Liver (tissue), 10 donors: ENCODE measurements at places on chromosomes 4 and X. TPM values are rescaled to one million over a fixed set of nuclear protein-coding genes. Genes with fewer than 3 reads are reported as not detected.

DNA sequence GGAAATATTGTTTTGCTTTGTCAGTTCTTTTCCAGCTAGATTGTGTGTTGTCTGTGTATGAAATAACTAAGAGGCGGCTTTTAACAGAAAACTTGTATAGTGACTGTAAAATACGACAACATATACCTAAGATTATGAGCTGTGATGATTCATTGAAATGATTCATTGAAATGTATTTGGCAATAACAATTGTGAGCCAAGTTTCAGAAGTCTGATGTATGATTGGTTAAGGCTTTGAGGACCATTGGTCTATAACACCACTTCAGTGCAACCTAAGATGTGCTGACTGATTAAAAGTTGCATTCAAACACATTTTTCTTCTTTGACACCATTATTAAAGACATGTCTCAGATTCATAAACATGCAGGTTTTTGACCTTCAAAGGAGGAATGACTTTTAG is 76.6 kb downstream of the PTPN13 start:
- H3K4me1 ChIP-seq: no peaks in the 10 kb centered on the region
- DNase-seq: no peak
- H3K36me3 ChIP-seq: no peaks in the 10 kb centered on the region
- no peak overlapping the region for H3K4me3 ChIP-seq
- no peak overlapping the region for H3K27ac ChIP-seq

DNA sequence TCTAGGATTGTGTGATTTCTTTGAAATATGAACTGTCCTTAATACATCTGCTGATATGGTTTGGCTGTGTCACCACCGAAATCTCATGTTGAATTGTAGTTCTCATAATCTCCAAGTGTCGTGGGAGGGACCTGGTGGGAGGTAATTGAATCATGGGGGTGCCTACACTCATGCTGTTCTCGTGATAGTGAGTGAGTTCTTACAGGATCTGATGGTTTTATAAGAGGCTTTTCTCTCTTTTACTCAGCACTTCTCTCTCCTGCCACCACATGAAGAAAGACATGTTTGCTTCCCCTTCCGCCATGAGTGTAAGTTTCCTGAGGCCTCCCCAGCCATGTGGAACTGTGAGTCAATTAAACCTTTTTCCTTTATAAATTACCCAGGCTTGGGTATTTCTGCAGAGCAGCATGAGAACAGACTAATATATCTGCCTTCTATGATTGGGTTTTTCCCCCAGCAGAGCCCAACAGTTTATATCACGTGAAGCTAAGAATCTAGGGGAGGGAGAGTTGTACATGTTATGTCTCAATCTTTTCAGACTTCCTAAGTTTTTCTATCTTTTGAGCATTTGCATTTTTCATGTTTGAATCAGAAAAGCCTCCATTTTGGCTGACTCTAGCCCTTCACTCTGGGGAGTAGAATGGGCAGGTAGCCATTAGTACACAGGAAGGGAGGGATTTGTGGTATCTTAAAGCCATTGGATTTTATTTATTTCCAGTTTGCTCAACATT is 58.9 kb downstream of the PLAC1 start:
- no peak for DNase-seq
- no peak overlapping the region for H3K4me3 ChIP-seq
- H3K27ac ChIP-seq: no peak overlapping the region
- peaks cover 3% of the 10 kb centered on the region for H3K27me3 ChIP-seq

GRCh38 chr4:1491328-1492141 is 85.3 kb upstream of the NKX1-1 start:
- no peaks in the 10 kb centered on the region for H3K36me3 ChIP-seq
- H3K4me3 ChIP-seq: no peak overlapping the region
- no peaks in the 10 kb centered on the region for H3K27me3 ChIP-seq

DNA sequence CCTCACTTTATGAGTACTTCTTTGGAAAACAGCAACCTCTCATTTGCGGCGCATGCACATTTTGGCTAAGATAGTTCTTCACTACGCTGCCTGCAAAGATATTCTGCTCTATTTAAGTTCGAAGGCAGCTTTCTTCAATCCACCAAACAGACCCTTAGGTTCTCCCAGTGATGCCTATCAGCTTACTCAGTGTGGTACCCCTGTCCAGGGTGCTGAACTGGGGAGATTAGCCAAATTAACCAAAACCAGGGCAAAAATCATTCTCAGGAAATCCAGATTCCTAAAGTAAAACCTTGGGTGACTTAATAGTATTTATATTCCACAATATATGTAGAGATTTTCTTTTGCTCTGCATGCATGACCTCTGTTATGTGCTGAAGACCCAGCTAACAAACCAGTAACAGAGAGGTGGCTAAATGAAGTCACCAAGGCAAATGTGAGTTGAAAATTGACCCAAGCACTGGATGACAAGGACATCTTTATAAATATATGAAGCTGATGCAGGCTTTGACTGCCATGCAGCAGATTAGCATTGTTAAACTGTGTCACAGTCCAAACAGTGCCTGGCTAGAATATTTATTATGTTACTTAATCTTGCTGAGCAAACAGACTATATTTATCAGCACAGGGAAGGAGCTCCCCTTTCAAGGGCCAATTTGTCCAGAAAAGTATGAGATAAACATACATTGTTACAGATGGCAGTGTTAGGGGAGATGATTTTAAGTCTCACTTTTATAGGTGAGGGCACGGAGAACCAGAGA is 418.2 kb downstream of the STIM2 start:
- no peaks in the 10 kb centered on the region for H3K4me1 ChIP-seq
- no peak overlapping the region for H3K27ac ChIP-seq
- DNase-seq: no peak
- H3K27me3 ChIP-seq: no peaks in the 10 kb centered on the region
- no peaks in the 10 kb centered on the region for H3K36me3 ChIP-seq

DNA sequence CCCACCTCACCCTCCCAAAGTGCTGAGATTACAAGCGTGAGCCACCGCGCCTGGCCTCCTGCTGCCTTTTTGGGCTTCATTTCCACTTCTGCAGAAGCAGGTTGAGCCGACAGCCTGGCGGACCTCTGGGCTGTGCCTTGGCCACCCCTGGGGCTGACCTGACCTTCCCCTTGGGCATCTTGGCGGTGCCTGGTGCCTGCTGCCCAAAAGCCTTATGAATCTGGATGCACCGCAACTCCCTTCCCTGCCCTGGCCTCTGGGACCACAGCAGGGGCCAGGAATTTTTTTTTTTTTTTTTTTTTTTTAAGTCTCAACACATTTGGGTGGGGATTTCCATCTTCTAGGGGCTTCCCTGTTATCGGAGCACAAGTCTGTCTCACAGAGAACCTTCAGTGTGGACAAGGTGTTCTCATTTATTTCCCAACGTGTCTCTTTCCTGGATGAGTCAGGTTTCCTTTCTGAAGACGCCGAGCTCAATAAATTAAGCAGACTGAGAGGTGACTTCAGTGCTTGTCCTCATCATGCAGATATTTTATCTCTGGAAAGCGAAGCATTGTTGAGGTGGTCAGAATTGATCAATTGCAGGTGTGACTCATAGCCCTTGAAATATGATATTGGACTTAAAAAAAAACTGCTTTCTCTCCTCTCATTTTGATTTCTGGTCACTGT is 79.7 kb downstream of the SHROOM2 start:
- H3K4me1 ChIP-seq: no peaks in the 10 kb centered on the region
- no peaks in the 10 kb centered on the region for H3K36me3 ChIP-seq
- no peak overlapping the region for H3K27ac ChIP-seq
- no peak for DNase-seq
- no peak overlapping the region for H3K4me3 ChIP-seq
- H3K27me3 ChIP-seq: no peaks in the 10 kb centered on the region

DNA sequence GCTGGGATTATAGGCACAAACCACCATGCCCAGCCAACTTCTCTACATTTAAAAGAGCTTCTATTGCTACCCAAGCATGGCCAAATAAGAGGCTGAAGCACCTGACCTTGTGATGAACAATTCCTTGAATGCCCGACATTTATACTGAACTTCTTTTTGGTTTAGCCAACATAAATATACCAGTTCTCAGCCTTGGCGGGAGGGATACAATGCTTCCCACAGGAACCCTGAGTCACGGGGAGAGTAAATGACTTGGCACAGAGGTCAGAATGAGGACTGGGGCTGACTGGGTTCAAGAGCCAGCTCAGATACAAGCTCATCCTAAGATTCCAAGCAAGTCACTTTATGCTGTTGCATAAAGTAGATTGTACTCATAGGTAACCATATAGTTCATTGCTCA is 6.1 kb downstream of the HOPX start:
- H3K27me3 ChIP-seq: no peaks in the 10 kb centered on the region
- DNase-seq: no peak
- no peaks in the 10 kb centered on the region for H3K4me1 ChIP-seq
- no peak overlapping the region for H3K4me3 ChIP-seq
- H3K36me3 ChIP-seq: no peaks in the 10 kb centered on the region
- no peak overlapping the region for H3K27ac ChIP-seq

- peaks cover 10% of the 10 kb centered on the region for H3K4me1 ChIP-seq
- no peak overlapping the region for H3K27ac ChIP-seq
- H3K4me3 ChIP-seq: no peak overlapping the region
- peaks cover 6% of the 10 kb centered on the region for H3K36me3 ChIP-seq
- H3K27me3 ChIP-seq: no peaks in the 10 kb centered on the region
These were observed 19.2 kb downstream of the LNX1 start for GRCh38 chr4:53571936-53572599.

DNA sequence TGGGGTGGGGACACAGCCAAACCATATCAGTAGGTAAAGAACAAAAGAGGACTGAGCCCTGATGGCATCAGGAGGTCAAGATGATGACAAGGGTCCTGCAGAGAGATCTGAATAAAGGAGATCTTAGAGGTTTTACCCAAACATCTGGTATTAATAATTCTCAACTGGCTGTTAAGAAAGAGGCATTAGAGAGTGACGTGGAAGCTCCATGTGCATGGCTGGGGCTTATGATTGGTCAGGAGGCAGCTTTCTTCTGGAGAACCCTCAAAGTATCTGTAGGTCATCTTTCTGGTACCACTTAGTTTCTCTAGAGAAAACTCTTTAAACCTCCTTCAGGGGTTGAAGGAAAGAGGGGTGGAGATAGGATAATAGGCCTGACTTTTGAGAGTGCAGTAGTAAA is 18.7 kb downstream of the MGST2 start:
- no peaks in the 10 kb centered on the region for H3K27me3 ChIP-seq
- no peak overlapping the region for H3K4me3 ChIP-seq
- no peak overlapping the region for H3K27ac ChIP-seq
- DNase-seq: no peak

DNA sequence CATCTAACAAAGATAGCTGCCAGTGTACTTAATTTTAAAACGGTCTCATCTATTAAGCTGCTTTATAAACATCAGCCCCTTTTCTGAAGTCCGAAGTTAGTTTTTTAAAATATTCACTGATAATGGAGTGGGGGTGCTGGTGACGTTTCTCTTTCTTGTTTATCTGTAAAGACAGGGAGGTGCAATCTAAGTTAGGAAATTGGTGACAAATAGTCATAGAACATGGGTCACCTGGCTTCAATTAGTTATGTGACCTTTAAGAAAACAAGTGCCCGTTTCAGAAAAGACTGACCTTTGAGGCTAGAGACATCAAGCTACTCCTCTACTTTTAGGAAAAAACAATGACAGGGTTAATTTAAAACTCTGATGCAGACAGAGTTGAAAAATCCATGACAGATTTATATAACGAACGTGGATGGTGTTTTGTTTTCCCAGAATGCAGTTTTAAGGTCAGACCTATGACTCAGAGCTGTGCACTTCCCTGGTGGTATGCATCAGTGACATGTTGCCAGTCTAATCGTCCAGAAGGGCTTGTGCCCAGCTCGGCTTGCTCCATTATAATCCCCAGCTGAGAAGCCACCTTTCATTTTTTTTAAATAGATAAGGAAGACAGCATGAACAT is 38.2 kb downstream of the FHL1 start:
- peak overlapping the region; percentile 17 for H3K4me3 ChIP-seq
- no peaks in the 10 kb centered on the region for H3K36me3 ChIP-seq
- no peaks in the 10 kb centered on the region for H3K27me3 ChIP-seq
- H3K27ac ChIP-seq: peak overlapping the region; percentile 82
- H3K4me1 ChIP-seq: peaks cover 1% of the 10 kb centered on the region

DNA sequence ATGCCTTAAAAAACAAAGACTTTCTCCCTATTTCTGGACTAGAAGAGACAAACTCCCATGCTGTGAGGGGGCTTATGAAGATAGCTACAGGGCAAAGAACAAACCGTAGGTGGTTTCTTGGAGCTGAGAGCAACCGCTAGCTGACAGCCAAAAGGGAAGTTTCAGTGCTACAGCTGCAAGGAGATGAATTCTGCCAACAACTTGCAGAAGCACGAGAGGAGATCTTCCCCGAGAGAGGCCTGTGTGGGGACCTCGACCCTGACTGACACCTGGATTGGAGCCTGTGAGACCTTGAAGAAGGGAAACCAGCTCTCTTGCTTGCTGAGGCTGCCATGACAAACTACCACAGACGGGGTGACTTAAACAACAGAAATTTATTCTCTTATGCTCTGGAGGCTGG is 183.8 kb upstream of the VCX3A start:
- no peaks in the 10 kb centered on the region for H3K4me1 ChIP-seq
- H3K27ac ChIP-seq: no peak overlapping the region
- H3K27me3 ChIP-seq: no peaks in the 10 kb centered on the region

GRCh38 chrX:53990171-53990570 is 54.1 kb downstream of the PHF8 start:
- DNase-seq: no peak
- no peaks in the 10 kb centered on the region for H3K27me3 ChIP-seq
- peaks cover 34% of the 10 kb centered on the region for H3K36me3 ChIP-seq
- no peaks in the 10 kb centered on the region for H3K4me1 ChIP-seq

GRCh38 chrX:78886550-78886949 is 58.6 kb upstream of the P2RY10 start:
- no peak overlapping the region for H3K27ac ChIP-seq
- H3K27me3 ChIP-seq: no peaks in the 10 kb centered on the region
- no peak for DNase-seq
- H3K4me1 ChIP-seq: no peaks in the 10 kb centered on the region
- H3K4me3 ChIP-seq: no peak overlapping the region

DNA sequence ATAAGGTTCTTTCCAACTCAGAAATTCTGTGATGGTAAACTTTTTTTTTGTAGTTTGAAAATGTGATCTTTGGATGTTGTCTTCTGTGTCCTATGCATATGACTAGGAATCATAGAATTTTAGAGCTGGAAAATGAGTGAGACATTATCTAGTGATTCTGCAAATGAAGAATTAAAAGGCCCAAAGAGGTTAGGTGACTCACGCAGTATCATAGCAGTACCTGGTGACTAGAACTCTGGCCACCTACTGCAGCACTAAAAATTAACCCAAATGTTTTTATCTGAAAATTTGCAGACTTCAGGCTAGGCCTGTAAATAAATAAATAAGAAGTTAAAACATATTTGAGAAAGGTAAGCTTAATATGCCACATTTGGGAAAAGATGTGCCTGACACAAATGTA is 52.8 kb downstream of the NFKB1 start:
- H3K4me3 ChIP-seq: no peak overlapping the region
- no peaks in the 10 kb centered on the region for H3K27me3 ChIP-seq
- no peaks in the 10 kb centered on the region for H3K4me1 ChIP-seq
- no peak for DNase-seq
- peaks cover 4% of the 10 kb centered on the region for H3K36me3 ChIP-seq
- no peak overlapping the region for H3K27ac ChIP-seq

LONRF3 gene
- 6.7 TPM for total RNA-seq

ADGRG2 gene
- total RNA-seq: 0.08 TPM

GRIA2 gene
- total RNA-seq: not detected

MAGEA9B gene
- total RNA-seq: not detected

NEIL3 gene
- total RNA-seq: 11.0 TPM

GPRIN3 gene
- 1.5 TPM for total RNA-seq

SMIM10L2A gene
- 0.98 TPM for total RNA-seq
